Stimulated activated CD8-positive, alpha-beta memory T cell treated with anti-CD3 and anti-CD28 coated beads, Interleukin-4, amount 100 ng/mL, for 1 hour (primary cell): ENCODE measurements at places on chromosomes 12 and 14.

DNA sequence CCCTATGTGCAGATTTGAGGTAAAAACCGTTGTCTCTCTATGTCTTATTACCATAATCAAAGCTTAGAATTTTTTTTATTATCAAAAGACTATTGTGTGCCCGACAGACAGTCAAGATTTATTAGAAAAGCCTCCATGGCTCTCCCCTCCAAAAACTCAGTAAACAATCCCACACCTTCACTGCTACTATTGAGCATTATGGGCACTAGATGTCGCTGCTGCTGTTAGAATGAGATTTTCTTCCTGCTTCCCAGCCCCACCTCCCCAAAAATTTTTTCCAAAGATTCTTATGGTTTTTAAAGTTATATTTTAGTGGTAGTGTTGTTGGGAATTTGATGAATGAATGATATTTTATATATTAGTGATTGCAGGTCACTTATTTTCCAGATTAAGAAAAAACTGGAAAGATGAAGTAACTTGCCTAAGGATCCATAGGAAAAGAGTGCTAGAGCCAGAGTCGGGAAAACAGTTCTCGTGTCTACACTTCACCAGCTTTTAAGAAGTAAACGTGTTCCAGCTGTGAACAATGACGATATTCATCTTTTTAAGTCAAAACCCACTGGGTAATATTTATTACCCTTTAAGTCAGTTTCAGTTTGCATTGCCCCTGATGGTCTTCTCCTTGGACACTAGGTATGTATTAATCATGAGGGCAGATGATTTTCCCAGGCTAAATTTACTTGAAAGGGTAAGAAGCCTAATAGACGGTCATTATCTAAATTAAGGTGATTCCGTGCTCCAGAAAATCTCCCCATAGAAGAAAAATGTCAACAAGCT, 12.2 kb upstream of the FOXG1 start:
- DNase-seq = no peak

DNA sequence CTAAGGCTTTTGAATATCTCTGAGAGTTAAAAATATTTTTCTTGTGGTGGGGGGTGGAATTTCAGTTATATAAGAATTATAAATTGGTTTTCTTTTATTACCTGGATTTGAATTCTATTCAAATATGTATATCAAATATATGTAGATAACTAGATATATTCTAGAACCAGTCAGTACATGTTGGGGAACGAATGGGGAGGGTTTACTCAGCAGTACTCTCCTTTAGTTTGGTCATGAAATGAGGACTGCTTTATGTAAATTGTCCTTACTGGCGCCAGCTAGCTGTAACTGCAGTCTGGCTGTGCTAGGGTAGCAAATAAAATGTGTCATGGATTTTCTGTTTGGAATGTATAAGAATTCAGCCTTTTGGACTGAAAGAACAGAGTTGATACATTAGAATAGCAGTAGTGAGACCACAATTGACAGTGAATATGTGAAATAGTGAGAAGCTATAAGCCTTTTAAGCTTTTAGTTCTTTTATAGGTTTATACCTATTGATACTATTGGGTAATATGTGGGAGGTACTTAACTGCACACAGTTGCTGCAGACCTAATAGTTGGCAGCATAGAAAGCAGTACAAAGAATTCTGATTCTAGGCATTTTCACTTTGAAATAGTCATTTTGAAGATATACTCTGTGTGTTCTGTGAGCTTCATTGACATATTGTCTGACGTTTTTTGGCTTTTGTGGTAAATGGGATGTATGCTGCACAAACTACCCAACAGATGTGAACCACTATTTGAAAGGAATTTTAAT, 29.0 kb downstream of the ATF7IP start:
- DNase-seq = no peak

DNA sequence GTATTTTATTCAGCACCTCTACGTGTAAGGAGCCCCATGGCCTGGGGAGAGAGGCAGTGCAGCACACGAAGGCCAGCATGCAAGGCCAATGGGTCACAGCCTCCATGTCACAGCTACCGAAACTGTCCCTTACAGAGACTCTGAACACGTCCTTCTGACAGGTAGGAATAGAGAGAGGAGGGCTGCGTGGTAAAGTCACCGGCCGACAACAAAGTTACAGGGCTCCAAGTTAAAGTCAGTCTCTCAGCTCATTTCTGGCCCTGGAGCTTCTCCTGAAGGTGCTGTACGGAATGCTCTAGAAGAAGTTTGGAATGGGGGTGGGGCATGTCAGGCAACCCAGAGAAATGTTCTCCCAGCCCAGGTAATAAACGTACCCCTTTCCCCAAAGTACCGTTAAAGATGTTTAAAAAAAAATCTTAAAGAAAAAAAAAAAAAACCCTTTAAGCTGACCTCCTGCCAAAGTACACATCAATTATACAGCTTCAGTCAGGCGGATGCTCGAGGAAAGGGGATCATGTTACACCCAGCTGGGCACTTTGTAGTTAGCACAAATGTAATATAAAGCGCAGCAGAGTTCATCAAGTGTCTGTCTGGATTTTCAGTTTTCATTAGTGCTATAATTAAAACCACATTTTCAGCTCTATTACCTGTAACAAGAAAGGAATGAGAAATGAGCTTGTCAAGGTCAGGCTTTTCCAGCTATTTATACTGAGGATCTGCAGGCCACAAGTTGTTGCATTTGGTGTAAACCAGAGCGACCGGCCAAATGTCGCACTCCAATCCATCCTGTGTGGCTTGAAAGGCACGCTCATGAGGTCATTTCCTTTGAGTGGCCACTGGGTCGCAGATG, 53.3 kb upstream of the CDKN3 start:
- DNase-seq = no peak

- DNase-seq = no peak
Observed at GRCh38 chr12:110972866-110973265, 52.5 kb upstream of the MYL2 start.

- DNase-seq = no peak
Observed at GRCh38 chr12:3945671-3946070, 72.5 kb upstream of the PARP11 start.
